Renal cortex interstitium (tissue), 15 donors: ENCODE measurements at places on chromosomes 11 and 22. TPM values are rescaled to one million over a fixed set of nuclear protein-coding genes. Genes with fewer than 3 reads are reported as not detected.

Gene BEST1
- 4.6 TPM for polyA plus RNA-seq

Gene TRIM6
- polyA plus RNA-seq, result 22.2 TPM

Gene PCNX3
- 33.3 TPM for polyA plus RNA-seq

Gene NR1H3
- 52.3 TPM for polyA plus RNA-seq

Gene KCNK7
- 0.33 TPM for polyA plus RNA-seq

Gene GLB1L3
- 1.8 TPM for polyA plus RNA-seq

Gene PATE4
- 0.08 TPM for polyA plus RNA-seq

Gene ADORA2A
- 5.8 TPM for polyA plus RNA-seq

Gene UBTFL1
- not detected for polyA plus RNA-seq

Gene CCDC15
- 4.1 TPM for polyA plus RNA-seq

Gene PATE2
- not detected for polyA plus RNA-seq

Gene HSCB
- 20.5 TPM for polyA plus RNA-seq

Gene TTC36
- 0.76 TPM for polyA plus RNA-seq

DNA sequence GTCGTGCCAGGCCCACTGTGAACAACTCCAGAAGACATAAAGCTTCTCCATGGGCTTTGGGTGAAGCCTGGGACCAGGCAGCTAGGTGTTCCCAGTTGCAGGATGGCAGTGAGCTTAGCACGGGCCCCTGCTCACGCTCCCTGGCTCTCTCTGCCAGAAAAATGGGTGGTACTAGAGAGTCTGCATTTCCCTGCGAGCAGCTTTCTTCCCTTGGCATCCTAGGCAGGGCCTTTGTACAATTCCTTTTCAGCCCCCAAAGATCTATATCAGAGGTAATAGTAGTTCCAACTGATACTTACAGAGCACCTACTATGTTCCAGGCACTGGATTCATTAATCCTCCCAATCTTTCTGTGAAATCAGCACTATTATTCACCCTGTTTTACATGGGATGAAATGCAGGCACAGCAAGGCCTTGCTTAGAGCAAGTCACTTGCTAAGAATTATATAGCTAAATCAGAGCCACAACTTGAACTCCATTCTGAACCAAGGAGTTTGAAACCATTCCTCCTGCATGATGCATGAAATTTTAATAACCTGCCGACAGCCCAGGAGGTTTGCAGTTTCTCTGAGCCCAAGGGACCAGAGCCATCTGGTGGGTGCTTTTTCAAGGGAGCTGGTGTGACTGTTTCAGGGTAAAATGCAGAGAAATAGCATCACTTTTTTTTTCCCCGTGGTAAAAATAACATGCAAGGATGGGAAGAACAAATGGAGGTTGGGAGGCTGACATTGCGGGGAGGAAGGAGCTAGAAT is 22.7 kb downstream of the NAV2 start:
- no peak for DNase-seq

- DNase-seq, result no peak
Observed at GRCh38 chr11:94537031-94537600, 6.6 kb upstream of the FUT4 start.

DNA sequence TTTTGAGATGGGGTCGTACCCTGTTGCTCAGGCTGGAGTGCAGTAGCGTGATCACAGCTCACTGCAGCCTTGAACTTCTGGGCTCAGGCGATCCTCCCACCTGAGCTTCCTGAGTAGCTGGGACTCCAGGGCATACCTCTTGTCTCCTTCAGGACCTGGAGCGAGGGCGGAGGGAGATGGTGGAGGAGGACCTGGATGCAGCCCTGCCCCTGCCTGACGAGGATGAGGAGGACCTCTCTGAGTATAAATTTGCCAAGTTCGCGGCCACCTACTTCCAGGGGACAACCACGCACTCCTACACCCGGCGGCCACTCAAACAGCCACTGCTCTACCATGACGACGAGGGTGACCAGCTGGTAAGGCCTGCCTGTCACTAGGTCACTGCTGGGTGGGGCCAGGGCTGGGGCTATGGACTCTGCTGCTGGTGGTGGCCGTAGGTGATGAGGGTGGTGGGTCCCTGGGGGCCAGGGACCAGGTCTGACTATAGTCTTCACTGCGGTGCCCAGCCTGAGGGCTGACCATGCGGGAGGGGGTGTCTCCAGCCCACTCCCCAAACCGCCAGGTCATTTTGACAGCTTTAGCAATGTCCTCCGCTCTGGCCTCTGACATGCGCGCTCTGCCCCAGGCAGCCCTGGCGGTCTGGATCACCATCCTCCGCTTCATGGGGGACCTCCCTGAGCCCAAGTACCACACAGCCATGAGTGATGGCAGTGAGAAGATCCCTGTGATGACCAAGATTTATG is 53.9 kb downstream of the MYO7A start:
- DNase-seq, result no peak

- no peak for DNase-seq
Observed at GRCh38 chr11:44562845-44563460, 2.5 kb upstream of the CD82 start.

DNA sequence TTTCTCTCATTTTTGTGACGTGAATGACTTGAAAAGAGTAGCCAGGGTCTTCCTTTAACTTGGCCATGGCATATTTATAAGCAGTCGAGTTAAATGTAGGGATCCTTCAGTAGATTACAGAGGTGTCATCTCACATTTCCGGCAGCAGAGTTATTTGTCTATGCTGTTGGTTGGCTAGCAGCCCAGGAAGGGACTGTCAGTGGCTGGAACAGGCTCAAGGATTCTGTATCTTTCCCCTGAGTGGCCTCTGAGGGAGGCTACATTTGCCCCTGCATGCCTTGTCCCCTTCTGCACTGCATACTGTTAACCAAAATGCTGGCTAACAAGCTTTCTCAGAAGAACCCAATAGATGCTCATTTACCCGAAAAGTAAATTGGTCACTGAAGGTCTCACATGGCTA is 187.6 kb downstream of the PGR start:
- no peak for DNase-seq

- no peak for DNase-seq
Observed at GRCh38 chr22:40739721-40740120, 60.4 kb downstream of the MCHR1 start.

GRCh38 chr11:76172583-76172982 is 33.7 kb downstream of the WNT11 start:
- DNase-seq, result no peak

DNA sequence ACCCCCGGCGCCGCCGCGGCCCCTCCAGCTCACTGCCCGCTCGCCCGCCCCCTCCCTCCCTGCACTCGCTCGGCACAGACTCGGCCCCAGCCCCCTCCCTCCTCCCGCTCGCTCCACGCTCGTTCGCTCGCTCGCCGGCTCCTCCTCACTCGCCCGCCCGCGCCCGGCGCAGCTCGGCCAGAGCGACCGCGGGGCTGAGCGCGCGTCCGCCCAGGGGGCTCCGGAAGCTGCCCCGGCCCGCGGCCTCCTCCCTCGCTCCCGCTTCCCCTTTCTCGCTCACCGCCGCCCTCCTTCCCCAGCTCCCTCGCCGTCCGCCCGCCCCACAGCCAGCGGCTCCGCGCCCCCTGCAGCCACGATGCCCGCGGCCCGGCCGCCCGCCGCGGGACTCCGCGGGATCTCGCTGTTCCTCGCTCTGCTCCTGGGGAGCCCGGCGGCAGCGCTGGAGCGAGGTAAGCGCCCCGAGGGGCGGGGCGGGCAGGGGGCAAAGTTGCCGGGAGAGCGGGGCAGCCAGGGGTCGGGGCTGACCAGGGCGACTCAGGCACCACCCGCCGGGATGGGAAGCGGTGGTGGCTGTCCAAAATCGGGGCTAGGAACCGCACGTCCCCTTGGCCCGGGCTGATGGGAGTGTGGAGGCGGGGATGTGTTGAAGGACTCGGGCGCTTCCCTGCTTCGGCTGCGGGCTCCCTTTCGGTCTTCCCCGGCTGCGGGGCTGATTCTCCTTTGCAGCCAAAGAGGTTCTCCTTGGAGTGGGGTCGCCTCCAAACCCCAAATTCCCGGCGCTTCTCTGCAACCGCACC is at the start of gene SEZ6L:
Gene SEZ6L (plus strand): TSS at position 148 of the 797 bp plus-strand sequence. CDS start 208 bp downstream, at position 356.
- DNase-seq, result no peak

- DNase-seq, result no peak
Observed at GRCh38 chr11:117281869-117282268, 9.3 kb upstream of the BACE1-AS start.

DNA sequence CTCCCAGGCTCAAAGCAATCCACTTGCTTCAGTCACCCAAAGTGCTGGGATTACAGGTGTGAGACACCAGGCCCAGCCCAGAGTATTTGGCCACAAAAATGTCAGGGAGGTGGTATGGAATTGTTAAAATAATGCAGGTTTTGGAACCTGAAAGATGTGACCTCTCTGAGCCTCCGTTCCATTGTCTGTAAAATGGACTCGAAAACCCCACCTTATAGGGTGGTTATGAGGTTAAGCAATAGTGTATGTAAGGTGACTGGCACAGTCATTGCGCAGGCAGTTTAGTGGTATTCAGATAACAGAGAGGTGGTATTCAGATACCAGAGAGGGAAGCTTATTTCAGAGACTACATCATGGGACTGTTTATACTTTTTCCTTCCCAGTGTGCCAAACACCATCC is 52.5 kb upstream of the PRSS23 start:
- DNase-seq, result no peak

- DNase-seq, result no peak
Observed at GRCh38 chr11:113401718-113402117, 14.1 kb downstream of the ANKK1 start.

DNA sequence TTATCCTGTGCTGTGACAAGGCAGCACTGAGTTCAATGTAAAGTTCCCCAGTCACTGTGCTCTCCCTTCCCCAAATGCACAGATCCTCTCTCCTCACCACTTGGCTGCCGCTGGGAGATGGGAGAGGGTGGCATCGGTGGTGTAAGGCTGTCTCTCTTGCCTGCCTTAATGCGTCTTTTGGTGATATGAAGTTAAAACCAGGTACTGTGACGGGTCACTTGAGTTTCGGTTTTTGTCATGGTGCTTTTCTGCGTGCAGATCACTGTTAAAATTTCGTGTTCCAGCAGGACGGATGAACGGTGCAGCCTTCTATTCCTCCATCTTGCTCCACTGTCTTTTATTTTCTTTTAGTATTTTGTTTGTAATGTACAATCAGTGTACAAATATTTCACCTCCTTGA is 18.6 kb downstream of the GLB1L2 start:
- DNase-seq, result no peak

- no peak for DNase-seq
Observed at GRCh38 chr11:31484497-31484896, 24.9 kb downstream of the IMMP1L start.

GRCh38 chr11:2914455-2915195 is 14.6 kb downstream of the PHLDA2 start:
- DNase-seq, result no peak

DNA sequence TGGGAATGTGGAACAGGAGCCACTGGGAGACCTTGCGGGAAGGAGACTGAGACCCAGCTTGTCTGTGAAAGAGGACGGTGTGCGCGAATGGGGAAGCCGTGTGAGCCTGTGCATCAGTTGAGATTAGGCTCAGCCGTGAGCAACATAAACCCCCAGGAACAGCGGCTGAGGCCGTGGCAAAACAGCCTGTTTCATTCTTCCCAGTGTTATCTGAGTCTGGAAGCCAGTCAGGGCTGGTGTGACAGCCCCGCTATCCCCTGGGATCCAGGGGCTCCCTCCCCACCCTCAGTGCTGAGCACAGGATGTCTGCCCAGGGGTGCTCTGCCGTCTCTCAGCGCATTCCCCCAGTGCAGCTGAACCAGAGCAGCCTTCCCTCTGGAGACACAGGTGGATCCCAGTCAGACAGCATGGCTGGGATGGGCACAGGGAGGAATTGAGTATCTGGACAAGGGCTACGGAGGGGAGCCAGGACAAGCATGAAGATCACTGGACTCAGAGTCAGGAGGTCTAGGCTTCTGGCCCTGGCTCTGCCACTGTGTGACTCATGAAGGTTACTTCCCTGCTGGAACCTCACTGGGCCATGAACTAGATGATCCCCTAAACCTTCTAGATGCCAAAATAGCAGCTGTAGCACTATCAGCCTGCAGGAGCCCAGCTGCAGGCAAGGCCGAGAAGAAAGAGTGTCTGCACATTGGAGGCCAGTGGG is 8.6 kb downstream of the OAF start:
- DNase-seq, result no peak

DNA sequence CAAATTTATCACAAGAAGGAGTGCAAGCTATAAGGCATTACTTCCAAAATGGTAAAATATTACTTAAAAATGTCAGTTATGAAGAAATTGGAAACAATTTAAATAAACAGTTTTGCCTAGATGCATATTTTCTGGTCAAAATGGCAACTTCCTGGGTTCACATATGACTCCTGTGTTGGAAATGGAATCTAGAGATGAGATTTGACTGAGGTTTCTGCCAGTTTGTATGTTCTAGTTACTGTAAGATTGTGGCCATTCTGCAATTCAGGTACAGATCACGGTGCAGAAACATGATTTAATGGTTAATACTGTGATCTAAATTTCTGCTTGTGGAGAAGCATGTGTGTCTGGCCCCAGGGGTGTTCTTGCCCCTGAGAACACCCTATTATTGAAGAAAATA is 3.4 kb upstream of the OR4C6 start:
- no peak for DNase-seq

DNA sequence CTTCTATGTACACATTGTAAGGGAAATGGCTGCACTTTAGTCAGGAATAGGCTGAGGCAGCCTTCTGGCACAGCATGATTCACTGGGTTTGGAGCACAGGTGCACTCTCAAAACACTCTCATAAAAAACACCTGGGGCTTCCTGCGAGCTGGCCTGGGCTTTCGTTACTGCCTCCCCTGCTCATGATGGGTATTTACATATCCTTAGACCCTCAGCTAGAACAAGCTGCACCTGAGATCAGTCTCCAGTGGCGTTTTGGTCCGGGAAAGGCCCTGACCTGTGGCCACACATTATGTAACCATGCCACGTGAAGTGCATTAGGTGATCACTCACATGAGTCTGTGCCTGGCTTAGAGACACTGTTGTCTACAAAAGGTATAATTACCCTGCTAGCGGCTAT is 321.7 kb downstream of the TMEM135 start:
- no peak for DNase-seq

- no peak for DNase-seq
Observed at GRCh38 chr22:29346659-29347058, 31.2 kb upstream of the RASL10A start.

DNA sequence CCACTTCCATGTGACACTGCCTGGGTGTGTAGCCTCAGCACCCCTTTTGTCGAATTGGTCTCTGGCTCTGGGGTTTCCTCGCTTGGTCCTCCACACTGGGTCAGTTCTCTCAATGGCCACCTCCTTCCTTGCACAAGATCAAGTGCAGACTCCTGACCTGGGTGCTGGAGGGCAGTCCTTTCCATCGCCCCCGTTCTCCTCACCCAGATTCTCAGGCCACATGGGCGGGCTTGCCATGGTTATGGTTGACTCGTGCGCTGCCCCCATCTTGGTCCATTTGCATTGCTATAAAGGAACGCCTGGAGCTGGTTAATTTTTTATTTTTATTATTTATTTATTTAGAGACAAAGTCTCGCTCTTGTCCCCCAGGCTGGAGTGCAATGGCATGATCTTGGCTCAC is 5.5 kb upstream of the PARVB start:
- no peak for DNase-seq

DNA sequence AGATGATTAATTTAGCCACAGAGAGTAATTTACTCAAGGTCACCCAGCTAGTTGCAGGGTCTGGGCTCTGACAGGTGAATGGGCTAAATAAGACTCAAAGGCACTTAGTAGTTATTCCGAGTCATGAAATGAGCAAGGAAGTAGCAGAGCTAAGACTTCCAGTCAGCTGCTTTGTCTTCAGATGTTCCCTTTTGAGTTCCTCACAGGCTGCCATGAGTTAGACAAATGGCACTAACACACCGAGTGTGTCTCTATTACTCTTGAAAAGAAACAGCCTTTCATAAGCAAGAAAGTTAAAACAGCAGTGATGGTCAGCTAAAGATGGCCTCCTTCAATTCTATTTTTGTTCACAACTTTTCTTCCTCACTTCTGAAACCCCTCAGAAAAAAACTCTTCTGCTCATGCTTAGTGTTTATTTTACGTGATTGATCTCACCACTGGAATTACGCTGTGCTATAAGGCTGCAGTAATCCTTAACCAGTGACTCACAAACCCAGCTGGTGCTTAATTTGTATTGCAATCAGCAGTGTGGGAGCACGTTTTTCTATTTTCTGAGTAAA is 389.1 kb downstream of the AASDHPPT start:
- no peak for DNase-seq
